ENCODE measurements at places on chromosomes 11 and 22.

GRCh38 chr11:70251659-70252321 is 18.7 kb upstream of the PPFIA1 start:
- DNase-seq: no peak

- peak; percentile 47 for DNase-seq
These were observed 2.3 kb downstream of the SIK2 start for GRCh38 chr11:111604392-111605009.

- DNase-seq: no peak
These were observed 54.4 kb upstream of the OR4B1 start for GRCh38 chr11:48161951-48162884.

DNA sequence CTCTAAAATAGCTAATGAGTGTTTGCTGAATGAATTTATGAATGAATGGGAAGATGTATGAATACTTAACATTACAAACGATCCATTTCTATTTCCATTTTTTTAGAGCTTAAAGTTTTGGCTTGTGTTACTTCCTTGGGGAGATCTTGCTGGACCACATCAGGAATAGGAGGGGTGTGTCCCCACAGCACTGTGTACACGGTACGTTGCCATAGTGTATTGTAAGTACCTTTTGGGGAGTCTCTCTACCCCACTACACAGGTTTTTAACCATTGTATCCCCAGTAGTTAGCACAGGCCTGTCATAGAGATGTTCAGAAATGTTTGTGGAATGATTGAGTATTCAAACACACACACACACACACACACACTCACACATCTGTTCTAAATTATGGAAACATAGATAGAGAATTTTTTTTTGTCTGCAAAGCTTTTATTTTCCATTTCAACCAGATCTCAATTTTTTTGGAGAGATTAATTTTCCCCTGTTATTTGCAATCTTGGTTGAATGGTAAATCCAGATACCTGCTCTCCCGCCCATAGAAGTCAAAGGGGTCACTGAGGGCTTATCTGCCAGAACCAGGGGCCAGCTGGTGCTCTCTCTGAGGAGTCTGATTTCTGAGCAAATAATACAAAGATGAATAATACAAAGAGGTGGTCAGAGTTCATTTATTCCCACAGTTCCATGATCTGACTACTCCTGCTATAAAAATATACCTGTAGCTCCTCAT is 471.0 kb downstream of the INSC start:
- DNase-seq: no peak

- DNase-seq: no peak
These were observed 78.6 kb downstream of the ME3 start for GRCh38 chr11:86593833-86594232.

DNA sequence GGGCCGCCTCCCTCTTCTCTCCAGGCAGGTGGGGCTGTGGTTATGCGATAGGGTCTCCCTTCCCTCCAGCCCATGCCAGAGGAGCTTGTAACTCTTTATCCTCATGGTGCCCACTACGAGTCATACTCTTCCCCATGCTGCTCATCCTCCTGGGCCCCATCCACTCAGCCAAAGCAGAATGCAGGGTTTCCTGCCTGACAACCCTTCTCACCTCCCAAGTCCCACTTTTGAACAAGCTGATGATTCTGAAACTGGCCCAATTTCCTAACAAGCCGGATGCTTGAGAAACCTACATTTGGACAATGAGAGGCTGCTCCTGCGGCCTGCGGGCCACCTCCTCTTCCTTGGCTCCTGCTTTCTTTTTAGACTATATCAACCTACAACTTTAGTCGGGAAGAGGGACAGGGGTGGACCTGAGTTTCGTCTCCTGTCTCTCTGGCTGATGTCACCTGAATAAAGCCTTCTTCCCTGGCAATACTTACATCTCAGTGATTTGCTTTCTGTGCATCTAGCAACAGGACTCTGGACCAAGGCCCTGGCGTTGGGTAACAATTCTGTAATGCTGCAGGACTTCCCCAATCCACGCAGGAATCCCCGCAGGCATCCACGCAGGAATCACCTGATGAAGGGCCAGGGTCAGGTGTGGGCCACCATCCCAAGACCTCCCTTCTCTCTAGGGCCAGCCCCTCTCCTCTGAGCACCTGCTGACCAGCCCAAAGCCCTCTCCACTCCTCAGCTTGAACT is 1.5 kb upstream of the NDUFS8 start:
- DNase-seq: peak; percentile 75

GRCh38 chr11:45518141-45518832 is 147.1 kb downstream of the CHST1 start:
- no peak for DNase-seq

DNA sequence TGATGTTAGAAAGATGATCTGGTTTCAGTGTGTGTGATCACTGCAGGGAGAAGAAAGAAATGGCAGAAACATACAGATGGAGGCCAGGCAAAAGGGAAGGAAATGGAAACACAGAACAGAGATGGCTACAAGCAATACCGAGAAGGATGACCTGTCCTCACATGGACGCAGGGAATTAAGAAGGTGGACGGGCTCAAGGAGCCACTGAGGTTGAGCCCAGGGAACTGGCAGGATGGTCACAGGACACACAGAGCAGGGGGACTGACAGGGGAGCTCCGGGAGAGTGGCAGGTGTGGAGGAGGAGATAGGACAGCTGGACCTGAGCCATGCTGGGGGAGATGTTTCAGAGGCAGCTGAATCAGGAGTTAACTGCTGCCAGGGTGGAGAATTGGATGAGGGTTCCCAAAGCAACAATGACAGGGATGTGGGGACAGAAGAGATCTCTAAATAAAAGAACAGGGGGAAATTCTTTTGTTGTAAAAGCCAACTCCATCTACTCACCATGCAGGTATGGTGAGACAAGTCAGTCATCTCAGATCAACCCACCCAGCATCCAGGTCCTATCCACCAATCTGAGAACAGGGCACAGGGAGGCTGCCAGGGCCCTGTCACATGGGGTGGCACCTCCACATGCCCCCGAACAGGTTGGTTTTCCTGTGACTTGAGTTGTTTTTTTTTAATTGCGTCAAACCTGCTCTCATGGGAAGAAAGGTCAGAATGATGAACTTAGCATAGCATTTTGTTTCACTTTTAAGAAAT is 26.3 kb downstream of the KLHL22 start:
- no peak for DNase-seq

- DNase-seq: no peak
These were observed 212.2 kb downstream of the FAM181B start for GRCh38 chr11:82521427-82521826.

DNA sequence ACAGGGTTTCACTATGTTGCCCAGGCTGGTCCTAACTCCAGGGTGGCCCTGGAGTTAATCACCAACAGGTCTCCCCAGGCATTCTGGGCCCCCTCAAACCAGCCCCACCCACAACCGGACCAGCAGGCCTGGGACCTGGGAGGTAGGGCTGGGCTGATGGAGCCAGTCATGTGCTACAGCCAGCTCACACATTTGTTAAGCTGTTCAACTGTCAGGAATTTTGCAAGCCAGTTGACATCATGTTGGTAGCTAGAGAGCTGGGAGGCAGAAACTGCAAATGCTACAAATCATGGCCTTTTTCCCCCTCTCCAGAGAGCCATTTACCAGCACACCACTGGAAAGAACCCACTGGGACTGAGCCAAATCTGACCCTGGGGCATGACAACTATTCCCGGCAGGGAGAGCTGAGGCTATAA is 6.8 kb downstream of the ARHGAP1 start:
- peak; percentile 56 for DNase-seq

- no peak for DNase-seq
These were observed 9.4 kb upstream of the OSM start for GRCh38 chr22:30276039-30276438.

DNA sequence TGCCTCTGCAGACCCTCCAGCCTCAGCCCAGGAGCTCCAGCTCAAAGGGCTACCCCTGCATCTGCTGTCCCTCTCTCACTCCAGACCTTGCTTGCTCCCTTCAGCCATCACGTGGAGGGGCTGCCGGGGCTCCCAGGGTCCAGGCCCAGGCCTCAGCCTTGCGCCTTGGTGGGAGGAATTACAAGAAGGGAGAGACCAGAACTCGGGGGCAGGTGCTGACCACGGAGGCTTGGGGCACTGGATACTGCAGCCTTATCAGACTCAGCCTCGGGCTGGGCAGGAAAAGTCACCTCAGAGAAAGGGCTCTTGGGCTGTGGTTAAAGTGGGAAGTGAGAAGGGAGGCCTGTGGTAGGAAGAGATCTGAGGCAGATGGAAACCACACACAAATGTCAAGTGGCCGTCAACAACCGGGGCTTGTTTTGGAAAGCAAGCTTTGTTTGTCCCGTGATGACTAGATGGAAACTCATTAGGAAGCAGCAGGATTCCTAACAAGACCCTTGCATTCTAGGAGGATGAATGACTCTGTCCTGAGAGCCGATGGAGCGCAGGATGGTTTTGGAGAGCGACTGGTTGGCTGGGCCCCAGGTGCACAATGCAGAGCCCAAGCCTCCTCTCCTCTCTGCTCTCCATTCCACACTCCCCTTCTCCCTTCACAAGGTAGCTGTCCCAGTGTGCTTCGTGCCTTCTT is 1321.7 kb downstream of the TBC1D22A start:
- DNase-seq: no peak

- DNase-seq: peak; percentile 99
These were observed 226.7 kb upstream of the NARS2 start for GRCh38 chr11:78801161-78801884.

DNA sequence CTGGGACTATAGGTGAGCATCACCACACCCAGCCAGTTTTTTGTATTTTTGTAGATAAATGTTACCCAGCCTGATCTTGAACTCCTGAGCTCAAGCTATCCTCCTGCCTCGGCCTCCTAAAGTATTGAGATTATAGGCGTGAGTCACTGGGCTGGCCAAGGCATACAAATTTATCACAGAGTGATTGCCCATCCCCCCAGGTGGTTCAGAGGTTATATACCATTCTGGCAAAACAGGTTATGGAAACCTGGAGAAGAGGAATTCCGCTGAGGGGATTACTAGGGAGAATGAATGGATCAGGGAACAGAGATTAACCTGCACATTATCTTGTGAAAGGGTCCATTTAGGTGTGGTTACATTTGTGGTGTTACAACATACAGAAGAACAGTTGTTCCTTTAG is 8.1 kb downstream of the ATG13 start:
- DNase-seq: no peak

DNA sequence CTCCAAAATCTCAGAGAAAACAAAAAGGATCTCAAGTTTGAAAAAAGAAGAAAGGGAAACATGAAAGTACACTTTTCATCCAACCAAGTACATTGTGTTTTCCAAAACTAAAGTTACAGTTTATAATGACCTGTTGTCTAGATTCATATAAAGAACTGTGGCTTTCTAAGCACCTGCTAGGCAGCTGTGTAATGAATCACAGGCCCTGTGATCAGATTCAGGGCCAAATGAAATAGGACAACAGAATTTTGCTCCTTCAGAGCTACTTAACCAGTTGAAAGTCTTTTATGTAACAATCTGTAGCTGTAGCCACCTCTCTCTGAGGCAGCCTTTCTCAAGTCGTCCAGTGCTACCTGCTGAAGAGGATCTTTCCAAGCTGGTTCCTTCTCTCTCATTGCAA is 960.0 kb upstream of the RAG2 start:
- DNase-seq: no peak

DNA sequence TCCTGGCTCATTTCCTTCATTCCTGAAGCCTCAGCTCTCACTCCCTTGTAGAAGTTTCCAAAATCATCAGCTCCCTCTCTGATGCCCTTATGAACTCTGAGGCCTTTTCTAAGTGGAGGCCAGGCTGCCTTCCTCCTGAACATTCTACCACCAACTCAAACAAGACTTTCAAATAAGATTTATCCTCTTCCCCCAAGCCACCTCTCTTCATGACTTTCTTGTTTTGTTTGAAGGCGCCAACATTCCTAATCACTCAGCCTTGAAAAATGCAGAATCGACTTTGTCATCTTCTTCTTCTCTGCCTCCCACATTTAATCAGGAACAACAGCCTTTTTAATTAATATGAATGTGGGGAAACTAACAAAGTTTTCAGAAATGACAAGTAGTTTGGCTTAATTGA is 927.9 kb downstream of the OPCML start:
- DNase-seq: peak; percentile 89

DNA sequence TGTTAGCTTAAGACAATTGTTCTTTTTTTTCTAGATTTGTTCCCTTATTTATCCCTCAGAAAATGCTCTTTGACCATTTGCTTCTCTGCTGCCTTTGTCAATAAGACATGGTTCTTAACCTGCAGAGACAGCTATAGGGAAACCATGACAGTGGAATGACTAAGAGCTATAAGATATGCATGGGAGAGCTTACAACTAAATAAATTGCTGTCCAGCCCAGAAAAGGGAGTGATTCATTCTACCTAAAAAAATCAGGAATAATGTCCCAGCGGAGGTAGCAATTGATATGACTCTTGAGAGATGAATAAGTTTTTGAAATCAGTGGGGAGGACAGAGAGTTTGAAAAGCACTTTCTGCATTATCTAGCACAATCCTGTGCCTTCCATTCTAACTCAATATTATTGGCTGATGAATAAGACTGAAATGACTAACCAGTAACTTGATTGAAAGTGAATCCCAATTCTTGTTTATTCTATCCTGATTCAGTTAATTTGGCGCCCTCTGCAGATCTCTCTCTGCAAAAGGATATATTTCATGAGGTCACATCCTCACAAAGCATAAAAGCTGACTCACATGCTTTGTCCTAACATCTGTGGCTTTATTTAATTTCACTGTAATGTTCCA is 680.5 kb upstream of the API5 start:
- DNase-seq: peak; percentile 57

DNA sequence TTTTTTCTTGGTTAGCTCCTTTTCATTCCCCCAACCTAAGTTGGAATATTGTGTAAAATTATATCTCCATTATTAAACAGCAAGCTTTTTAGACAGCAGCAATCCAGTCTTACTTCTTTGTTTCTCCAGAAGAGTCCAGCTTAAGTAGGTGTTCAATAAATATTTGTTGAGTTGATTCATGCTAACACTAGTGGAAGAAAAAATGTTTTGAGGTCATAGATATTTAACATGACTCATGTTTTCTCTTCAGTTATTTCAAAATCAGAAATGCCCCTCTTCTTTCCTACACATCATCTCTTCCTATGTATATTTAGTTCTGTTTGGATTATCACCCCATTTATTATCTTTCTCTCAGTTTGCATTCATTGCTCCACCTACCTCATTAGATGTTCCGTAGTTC is 20.3 kb downstream of the CCDC83 start:
- DNase-seq: peak; percentile 75

GRCh38 chr11:118621784-118622375 is 14.5 kb downstream of the PHLDB1 start:
- no peak for DNase-seq

GRCh38 chr11:10329935-10330334 is 25.1 kb downstream of the ADM start:
- DNase-seq: peak; percentile 94

DNA sequence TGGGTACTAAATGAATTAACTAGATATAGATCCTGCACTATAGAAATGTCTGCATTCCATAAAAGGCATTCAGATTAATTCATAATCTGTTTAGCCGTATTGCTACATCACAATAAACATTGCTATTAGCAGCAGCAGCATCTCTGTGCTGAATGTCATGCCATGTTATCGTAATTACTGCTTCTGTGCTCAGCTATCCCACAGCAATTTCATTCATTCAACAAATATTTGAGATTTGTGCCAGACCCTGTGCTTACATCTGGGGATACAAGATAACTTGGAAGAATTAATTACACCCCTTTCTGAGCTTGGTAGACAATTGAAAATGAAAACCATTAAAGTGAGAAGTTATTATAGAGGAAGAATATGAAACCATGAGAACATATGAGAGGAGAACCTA is 185.8 kb upstream of the C11orf87 start:
- no peak for DNase-seq

GRCh38 chr11:877565-877964 is 33.0 kb downstream of the CHID1 start:
- no peak for DNase-seq
